ENCODE measurements at places on chromosomes 7 and 10. TPM values are rescaled to one million over a fixed set of nuclear protein-coding genes. Genes with fewer than 3 reads are reported as not detected.

DNA sequence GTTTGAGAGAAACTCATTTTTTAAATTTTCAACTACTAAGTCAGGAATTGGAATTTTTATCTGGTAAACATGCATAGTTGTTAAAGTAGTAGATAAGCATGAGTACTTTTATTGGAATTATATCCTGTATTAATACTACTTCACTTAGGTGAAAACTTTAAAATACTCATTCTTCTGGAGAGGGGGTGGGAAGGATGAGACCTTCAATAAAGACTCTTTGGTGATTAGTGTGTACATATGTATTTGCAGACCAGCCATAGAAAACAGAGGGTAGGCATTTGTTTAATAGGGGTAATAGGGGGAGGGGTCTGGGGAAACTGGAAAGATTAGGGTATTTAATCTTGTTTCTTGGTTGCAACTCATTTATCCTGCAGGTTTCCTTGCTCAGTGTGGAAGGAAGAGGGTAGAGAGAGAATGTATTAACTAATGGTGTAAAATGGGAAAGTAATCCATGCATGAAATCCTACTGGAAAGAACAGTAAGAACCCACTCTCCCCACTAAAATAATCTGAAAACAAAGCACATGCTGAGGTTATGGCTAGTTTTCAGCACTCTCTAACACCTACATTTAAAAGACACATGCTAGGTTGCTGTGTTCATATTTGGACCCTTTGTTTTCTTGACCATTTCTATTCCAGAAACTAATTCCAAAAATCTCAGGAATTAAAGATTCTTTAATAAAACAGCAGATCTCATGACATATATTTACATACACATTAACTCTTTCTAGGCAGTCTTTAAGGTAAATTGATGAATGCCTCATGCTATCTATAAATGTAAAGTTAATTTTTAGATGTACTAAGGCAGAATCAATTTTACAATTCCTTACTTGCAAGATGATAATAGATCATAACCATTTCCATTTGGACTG lies 6.2 kb upstream of the IGF2BP3 start:
- no peak for DNase-seq

DNA sequence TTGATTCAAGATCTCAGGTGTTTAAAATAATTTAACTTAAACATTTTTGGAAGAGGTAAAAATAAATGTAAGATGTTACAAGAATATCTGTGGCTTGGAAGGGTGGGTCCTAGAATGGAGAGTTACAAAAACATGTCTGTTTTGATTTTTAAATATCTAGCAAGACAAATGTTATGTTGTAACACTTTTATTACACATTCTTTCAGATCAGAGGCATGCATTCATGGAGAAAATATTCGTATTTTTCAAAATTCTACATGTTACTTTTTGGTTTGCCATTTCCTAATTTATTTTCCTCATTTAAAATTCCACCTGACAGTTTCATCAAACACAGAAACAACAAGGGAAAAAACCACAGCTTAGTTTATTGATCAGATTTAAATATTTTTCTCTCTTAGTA lies 10.0 kb downstream of the WBP1L start:
- no peak for DNase-seq

- DNase-seq = no peak
Measured at GRCh38 chr10:75408509-75408875, 6.9 kb upstream of the ZNF503 start.

DNA sequence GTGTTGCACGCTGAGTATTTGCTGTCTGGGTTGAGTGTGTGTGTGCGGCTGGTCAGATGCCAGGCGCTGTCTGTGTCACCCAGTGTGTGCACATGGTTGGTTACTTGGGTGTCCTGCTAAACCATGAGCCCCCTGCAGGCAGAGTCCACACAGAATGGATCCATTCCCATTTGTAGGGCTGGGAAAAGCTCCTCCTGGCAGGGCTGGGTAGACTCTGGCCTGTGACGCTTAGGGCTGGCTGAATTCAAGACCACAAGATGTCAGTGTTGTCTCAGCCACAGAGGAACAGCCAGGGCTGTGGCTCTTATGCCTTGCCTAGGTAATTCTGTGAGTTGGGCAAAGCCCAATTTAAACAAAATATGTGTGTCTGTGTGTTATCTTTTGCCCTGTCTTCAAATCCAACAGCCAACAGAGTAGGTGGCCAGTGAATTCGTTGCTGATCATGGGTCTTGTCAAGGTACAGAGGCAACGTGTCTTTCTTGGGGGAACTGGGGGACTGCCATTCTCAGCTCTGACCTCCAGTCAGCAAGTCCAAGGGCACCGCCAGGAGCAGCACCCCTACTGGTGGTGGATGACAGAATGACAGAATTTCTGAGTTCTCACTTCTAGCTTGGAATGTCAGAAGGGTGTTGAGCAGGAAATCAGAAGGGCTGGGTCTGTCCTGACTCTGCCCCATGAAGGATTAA lies 285.1 kb downstream of the CCSER2 start:
- no peak for DNase-seq

The FAM25G gene
- total RNA-seq = not detected

The PPP1R17 gene
- not detected for total RNA-seq

The SGCE gene
- 2.2 TPM for total RNA-seq
